ENCODE measurements at places on chromosomes 3 and 15. TPM values are rescaled to one million over a fixed set of nuclear protein-coding genes. Genes with fewer than 3 reads are reported as not detected.
A peak's percentile ranks its signal among the peaks of the same experiment; 100 is the strongest.

GRCh38 chr3:110576960-110577359 lies 494.7 kb upstream of the NECTIN3 start:
- peaks cover 8% of the 10 kb centered on the region for H3K4me1 ChIP-seq
- no peak overlapping the region for H3K4me3 ChIP-seq
- peak; percentile 78 for DNase-seq
- H3K27ac ChIP-seq, result no peak overlapping the region
- H3K36me3 ChIP-seq, result no peaks in the 10 kb centered on the region

Gene EEF1AKMT4
- 30.1 TPM for polyA plus RNA-seq

DNA sequence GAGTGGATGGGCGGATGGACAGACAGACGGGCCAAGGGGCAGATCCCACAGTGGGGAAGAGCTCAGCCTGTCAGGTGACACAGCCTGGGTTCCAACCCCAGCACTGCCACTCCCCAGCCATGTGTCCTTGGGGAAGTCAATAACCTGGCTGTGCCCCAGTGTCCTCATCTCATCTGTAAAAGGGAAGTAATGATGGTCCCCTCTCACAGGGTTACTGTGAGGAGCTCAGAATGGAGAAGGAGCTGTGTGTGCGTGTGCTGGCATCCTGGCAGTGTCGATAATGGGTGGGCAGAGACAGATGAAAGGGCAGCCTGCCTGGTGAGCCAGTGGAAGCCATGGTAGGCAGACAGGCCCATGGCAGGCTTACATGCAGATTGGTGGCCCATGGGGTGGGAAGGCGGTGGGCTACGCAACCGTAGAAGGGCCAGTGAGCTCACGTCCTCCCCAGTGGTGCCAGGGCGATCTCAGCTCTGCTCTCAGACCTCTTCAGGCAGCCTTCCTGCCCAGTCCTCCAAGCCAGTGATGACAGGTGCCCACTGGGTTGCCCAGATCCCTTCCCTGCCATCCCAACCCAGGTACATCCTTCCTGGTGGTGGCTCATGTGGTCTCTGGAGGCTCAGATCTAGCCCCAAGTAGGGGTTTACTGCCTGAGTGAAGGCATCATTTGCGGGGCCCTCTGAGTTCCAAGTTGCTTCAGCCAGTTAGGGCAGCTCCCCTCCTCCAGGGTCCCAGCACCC lies 2.3 kb upstream of the DNAJB8 start:
- no peak overlapping the region for H3K4me3 ChIP-seq
- DNase-seq, result no peak
- H3K27me3 ChIP-seq, result peaks cover 51% of the 10 kb centered on the region
- no peaks in the 10 kb centered on the region for H3K36me3 ChIP-seq

Gene GPR149
- not detected for polyA plus RNA-seq

DNA sequence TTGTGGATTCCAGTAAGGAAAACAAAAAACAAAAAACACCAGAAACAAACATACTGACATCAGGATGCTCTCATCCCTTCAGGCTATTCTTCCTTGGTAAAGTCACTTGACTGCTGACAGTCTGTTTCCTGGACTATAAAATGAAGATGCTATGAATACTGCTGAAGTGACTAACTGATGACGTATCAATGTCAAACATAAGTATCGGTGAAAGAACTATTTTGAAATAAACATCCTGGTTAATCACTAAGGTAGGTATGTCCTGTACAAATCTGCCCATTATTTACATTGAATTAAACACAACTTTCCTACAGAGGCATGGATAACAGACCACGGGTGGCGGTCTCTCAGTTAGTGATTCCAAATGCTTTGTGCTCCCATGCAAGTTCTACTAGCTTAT lies 45.9 kb downstream of the CHAC1 start:
- no peak overlapping the region for H3K27ac ChIP-seq
- DNase-seq, result no peak
- H3K27me3 ChIP-seq, result no peaks in the 10 kb centered on the region
- peaks cover 8% of the 10 kb centered on the region for H3K36me3 ChIP-seq
- no peaks in the 10 kb centered on the region for H3K4me1 ChIP-seq
- no peak overlapping the region for H3K4me3 ChIP-seq

GRCh38 chr3:156705761-156706616 lies 31.6 kb downstream of the TIPARP start:
- no peak overlapping the region for H3K27ac ChIP-seq
- no peaks in the 10 kb centered on the region for H3K36me3 ChIP-seq
- no peak for DNase-seq
- no peak overlapping the region for H3K4me3 ChIP-seq
- H3K27me3 ChIP-seq, result no peaks in the 10 kb centered on the region

- H3K4me1 ChIP-seq, result no peaks in the 10 kb centered on the region
- H3K27me3 ChIP-seq, result no peaks in the 10 kb centered on the region
- DNase-seq, result no peak
- no peak overlapping the region for H3K27ac ChIP-seq
- H3K4me3 ChIP-seq, result no peak overlapping the region
- peaks cover 12% of the 10 kb centered on the region for H3K36me3 ChIP-seq
Observed at GRCh38 chr3:129507181-129507831, 21.1 kb upstream of the RHO start.

DNA sequence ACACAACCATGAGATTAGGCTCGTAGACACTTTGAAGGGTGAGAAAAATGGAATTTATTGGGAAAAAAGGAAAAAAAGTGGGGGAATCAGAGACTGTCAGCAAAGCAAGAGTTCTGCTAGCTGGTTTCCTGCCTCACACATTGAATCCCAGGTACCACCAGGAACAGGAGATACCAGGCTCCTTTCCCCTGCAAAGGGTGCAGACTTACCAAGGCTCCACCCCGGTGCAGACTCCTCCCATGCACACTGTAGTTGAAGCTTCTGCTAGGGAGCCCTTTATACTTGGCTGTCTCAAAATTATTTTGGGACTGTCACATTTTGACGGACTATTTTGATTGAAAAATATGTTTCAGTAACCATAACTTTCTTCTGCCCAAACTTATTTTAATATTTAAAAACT lies 819.9 kb upstream of the GBE1 start:
- H3K4me1 ChIP-seq, result no peaks in the 10 kb centered on the region
- no peaks in the 10 kb centered on the region for H3K27me3 ChIP-seq
- no peak overlapping the region for H3K27ac ChIP-seq
- no peaks in the 10 kb centered on the region for H3K36me3 ChIP-seq

Gene MCTP2
- polyA plus RNA-seq, result 2.9 TPM

DNA sequence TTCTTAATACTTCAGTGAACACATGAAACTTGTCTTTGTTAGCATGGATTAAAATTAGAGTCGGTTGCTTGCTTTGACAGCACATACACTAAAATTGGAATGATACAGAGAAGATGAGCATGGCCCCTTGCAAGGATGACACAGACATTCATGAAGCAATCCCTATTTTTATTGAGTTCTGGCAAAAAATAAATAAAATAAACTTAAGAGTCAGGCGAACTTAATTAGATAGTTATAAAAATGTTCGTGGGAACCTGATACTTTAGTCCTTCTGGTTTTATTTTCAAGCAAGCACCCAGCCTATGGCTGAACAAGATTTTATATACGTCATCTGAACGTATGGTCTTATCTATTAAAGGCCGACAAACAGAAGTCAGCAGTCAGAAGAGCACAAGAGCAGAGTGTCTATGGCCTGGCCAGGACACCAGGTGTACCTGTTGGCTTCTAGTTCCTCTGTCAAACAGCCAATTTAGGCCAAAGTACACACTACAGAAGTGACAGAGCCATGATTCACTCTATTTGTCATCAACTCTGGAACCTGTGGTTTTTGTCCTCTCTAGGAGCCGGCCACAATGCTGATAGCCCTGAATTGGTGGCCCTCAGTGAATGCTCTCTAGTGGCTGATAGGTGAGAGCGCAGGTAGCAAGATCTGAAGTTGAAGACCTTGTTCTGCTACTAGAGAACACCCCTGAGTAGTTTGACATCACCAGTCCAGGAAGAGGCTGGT lies 64.3 kb downstream of the LEO1 start:
- H3K27ac ChIP-seq, result no peak overlapping the region
- H3K27me3 ChIP-seq, result no peaks in the 10 kb centered on the region
- peaks cover 7% of the 10 kb centered on the region for H3K36me3 ChIP-seq
- no peak overlapping the region for H3K4me3 ChIP-seq
- H3K4me1 ChIP-seq, result no peaks in the 10 kb centered on the region

- H3K27me3 ChIP-seq, result no peaks in the 10 kb centered on the region
- no peak overlapping the region for H3K27ac ChIP-seq
- H3K4me3 ChIP-seq, result no peak overlapping the region
- H3K36me3 ChIP-seq, result no peaks in the 10 kb centered on the region
- H3K4me1 ChIP-seq, result peaks cover 9% of the 10 kb centered on the region
Observed at GRCh38 chr15:22968366-22968765, 11.8 kb downstream of the CYFIP1 start.

DNA sequence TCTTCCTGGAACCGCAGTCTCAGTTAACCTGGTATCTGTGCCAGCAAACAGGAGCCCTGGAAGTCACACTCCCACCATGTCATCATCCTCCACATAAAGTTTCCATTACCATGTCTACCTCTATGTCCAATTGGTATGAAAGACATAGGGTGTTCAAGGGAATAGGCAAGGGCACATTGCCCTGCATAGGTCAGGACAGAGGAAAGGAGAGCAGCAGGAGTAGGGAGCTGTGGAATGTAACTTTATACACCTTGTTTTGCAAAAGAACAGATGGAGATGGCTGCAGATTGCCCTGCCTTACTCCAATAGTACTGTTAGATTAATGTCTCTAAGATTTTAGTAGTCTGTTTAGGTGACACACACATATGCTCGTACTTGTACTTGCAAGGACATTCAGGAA lies 1056.4 kb downstream of the NTRK3 start:
- H3K27ac ChIP-seq, result no peak overlapping the region
- peaks cover 5% of the 10 kb centered on the region for H3K4me1 ChIP-seq
- no peaks in the 10 kb centered on the region for H3K36me3 ChIP-seq
- no peak for DNase-seq
- no peak overlapping the region for H3K4me3 ChIP-seq
- no peaks in the 10 kb centered on the region for H3K27me3 ChIP-seq

Gene CHRFAM7A
- 3.1 TPM for polyA plus RNA-seq

GRCh38 chr3:169968224-169968885 lies 1.7 kb downstream of the SEC62 start:
- DNase-seq, result no peak
- H3K36me3 ChIP-seq, result no peaks in the 10 kb centered on the region
- no peak overlapping the region for H3K4me3 ChIP-seq
- no peaks in the 10 kb centered on the region for H3K27me3 ChIP-seq
- H3K27ac ChIP-seq, result no peak overlapping the region
- peaks cover 12% of the 10 kb centered on the region for H3K4me1 ChIP-seq

Data from H1 (cell line).